B cell (primary cell): ENCODE measurements at places on chromosomes 11 and 22.

DNA sequence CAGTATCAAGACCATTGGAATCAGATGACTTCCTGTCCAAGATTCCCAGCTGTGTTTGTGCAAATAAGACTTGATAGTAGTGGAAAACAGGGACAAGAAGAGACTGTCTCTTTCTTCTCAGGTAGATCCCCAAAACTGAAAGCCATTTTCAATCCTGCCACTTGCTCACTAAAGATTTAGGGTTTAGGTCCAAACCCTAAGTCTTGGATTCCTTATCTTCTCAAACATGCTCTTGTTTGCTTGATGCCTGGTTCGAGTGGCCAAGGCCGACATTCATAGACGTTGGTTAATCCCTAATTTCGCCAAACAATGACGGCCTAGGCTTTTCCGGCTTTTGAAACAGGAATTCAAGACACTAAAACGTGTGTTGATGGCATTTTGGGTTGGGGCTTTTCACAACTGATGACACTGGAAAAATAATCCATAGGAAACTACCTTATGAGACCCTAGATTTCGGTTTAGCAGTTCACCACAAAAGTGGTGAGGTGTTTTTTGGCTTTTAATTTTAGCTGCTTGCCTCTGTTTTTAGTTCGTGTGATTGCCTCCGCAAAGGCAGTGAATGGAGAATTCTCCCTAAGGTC, 1.0 kb upstream of the GTPBP1 start:
- peak; percentile 37 for DNase-seq

DNA sequence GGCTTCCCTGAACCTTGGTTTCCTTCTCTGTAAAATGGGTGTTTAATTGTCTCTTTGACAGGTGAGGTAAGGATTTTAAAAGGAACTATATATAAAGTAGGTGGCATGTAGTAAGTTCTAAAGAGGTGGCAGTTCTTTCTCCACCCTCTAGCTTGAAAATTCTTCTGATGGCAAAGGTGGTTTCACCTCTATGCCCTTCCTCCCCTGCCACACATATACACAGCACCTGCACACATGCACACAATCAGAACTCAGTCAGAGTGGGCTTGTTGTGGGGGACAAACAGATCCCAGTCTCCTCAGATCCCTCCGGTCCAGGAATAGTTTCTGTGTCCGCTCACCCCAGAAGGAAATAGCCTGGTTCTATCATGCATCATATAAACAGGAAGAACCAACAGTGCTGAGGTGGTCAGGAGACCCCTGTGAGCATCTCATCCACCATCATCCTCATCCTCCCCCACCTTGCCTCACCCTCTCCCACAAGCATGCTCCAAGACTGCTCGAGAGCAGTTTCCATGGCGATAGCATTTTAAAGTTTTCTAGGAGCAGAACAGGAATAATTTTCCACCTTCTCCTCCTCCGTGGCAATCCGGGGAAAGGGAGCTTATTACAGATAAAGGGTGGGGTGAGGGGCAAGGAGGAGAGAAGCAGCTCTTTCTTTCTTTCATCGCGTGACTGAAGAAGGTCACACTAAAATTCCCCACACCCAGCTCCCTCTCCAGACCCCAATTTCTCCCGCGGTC, 123.6 kb downstream of the CHST1 start:
- no peak for DNase-seq

DNA sequence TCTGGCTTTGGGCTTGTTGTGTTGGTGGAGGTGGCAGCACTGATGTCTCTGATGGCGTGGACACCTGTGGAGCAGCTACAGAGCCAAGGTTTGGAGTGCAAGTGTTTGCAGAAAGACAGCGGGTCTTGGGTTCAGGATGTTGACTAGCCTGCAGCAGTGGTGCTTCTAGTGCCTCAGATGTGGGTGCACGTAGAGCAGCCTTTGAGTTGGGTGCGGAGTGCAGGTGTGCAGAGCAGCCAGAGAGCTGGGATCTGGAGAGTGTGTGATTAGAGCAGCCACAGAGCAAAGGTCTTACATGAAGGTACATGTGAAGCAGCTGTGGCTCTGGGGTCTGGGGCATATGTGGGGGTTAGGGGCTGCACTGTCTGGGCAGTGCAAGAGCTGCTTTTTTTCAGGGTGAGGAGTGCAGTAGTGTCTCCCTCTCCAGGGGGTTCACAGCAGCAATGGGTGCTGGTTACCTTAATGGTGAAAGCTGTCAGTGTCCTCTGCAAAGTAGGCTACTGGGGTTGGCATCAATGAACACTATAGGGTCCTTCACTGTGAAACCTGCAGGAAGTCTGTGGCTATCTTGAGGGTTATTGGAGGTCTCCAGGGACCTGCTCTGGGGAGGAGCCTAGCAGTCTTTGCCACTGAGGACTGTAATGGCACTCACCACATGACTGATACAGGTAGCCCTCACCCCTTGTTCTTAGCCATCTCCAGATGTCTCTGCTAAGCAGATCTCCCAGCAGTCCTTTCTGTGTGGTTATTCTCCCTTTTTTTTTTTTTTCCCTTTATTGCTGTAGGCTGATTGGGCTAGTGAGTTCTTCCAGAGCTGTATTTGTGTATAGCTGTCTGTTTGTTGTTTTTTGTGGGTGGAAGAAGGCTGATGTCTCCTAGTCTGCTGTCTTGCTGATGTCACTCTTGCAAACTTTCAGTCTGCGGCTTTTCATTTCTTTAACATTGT, 14.3 kb downstream of the BIRC2 start:
- DNase-seq, result peak; percentile 63

DNA sequence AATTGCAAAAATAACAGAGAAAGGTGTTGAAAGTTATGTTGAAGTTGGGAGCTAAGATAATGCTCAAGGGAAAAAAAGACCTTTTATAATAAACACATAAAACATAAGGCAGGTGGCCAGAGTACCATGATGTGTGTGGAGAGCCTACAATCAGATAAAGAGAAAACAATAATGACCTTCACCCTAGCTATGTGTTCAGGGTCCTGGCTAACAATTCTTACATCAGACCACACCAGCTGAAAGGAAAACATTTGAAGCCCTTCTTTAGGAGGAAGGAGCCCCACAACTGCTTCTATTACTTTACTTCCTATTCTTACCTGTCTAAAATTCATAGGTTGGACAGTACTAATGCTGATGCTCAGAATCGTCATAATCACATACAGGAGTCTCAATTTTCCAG, 2.5 kb downstream of the TSG101 start:
- DNase-seq, result no peak

GRCh38 chr11:58023435-58023931, at the start of gene OR9Q1:
Gene OR9Q1 (plus strand): TSS chr11:58023881. CDS start chr11:58179445, 155,564 bp downstream.
- DNase-seq, result no peak
